ENCODE measurements at places on chromosomes 6 and 20.

GRCh38 chr20:34415079-34415478, 52.0 kb downstream of the ITCH start:
- no peak for ATAC-seq

DNA sequence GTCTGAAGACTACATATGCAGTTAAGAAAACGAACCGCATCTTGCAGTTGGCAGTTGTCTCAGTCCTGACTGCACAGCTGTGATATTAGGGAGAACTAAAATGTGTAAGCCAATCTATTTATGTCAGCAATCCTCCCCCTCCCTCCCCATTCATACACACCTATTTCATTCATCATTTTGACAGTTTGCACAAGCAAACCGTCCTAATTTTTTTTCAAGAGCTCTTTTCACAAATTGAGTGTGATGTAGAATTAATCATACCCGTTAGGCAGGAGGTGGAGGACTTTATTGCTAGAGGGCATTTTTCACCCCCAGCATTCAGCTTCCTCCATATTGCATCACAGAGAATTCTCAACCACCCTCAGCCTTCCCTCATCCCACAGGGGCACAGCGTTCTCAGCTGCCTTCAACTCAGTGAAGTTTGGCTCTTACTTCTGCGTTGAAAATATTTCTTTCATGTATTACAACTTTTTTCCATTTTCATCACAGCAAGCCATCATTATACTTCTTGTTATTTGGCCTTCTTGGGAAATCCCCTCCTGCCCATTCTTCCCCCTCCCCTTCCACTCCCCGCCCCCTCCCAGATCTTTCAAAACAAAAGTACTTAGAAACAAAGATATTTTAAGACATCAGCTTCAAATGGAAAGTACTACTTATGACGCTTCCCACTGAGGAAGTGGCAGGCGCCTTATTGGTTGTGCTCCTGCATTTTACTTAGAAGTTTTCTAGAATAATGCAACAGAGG, 37.5 kb downstream of the NOX3 start:
- ATAC-seq = peak; percentile 67

- peak; percentile 36 for ATAC-seq
These were observed 9.6 kb upstream of the IL17A start for GRCh38 chr6:52176550-52176949.

GRCh38 chr20:48586730-48587129, 241.1 kb downstream of the PREX1 start:
- ATAC-seq = no peak

DNA sequence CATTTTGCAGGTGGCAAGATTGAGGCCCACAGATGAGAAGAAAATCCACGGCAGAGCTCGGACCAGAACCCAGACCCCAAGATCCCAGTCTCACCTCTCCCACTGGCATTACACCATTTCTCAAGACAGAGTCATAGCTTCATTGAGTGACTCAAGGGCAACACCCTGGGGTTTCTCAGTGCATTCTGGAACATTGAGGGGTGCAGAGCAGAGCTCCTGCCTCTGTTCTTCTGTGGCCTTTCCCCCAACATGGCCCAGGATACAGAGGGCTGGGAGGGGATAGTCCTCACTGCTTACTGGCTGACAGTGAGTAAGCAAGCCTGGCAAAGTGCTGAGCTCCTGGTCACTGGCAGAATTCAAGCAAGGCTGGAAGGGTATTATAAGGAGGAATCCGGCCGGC, 74.0 kb downstream of the MDGA1 start:
- no peak for ATAC-seq

DNA sequence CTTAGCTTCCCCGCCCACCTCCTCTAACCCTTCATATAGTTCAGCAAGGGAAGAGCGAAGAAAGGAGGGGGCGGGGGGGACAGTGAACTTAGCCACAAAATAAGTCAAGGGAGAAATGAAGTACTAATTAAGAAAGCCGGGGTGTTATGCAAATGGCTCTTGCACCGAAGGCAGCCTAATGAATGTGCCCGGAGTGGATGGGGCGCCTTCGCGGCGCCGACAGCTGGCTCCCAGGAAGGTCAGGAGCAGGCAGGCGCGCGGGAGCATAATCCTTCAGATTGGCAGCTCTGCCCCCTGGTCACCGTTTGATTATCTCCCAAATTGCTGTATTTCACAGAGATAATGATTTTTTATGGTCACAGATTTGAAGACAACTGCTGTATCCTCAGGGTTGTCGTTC, 395.1 kb downstream of the TFAP2B start:
- ATAC-seq = no peak

- ATAC-seq = no peak
These were observed 4.6 kb downstream of the PLTP start for GRCh38 chr20:45907219-45907948.

- no peak for ATAC-seq
These were observed 111.6 kb downstream of the TBC1D32 start for GRCh38 chr6:121222656-121223055.

DNA sequence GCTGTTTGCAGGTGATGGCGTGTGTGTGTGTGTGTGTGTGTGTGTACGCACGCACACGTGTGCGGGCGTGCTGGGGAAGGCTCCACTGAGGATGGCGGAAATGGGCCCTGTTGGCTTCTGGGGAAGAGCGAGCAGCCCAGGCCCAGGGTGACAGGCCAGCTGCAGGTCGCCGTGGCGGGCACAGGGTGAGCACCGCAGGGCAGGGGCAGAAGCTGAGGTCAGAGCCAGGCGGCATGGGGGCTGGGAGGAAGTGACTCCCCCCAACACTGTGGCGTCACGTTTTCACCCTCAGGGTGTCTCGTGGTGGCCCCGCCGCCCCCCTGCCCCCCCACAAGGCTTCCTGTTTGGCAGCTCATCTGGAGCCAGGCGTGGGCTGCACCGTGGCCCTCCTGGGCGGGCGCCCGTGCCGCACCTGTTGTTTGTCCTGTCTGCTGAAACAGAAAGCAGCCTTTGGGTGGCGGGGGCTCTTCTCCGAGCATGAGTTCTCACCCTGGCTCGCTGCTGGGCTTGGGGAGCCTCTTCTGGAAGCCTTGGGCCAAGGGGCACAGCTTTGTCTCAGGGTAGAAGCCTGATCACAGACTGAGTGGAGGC, 7.1 kb downstream of the RBM38 start:
- ATAC-seq = peak; percentile 71

GRCh38 chr20:51480507-51481270, 61.8 kb downstream of the NFATC2 start:
- peak; percentile 92 for ATAC-seq

DNA sequence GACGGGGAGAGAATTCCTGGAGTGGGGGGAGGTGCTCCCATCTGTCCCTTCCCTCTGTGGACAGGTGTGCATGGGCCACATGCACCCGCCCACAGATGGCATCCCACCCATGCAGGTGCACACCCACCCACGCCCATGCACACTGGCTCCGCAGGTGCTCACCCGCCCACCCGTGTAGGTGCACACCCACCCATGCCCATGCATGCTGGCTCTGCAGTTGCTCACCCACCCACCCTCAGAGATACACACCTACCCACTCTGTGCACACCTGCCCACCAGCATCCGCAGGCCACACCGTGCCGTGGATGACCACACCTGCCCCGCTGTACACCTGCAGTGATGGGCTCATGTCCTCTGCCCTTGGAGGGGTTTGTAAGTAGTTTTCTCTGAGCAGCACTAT, 132.0 kb downstream of the PHACTR3 start:
- no peak for ATAC-seq

DNA sequence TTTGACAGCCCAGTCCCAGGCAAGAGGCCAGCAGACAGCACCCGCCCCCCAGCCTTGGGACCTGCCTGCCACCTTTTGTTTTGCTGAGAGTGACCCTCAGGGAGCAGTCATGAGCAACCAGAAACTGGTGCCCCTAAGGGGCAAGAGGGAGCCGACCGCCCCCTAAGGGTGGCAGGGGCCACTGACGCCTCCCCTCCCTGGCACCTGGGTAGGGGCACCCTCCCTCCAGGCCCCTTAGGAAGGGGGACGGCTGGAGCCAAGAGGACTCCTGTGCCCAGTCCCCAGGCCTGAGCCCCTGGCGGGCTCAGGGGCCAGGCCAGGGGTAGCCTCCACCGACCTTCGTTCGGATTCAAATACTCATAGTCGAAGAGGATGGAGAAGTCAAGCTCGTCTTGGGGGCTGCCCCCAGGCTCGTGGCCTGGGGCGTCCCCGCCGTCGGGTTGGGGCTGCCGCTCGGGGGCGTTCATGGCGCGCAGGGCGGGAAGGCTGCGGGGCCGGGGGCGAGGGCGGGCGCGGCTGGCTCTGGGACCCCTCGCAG, 417 bp downstream of the NFATC2 start:
- peak; percentile 40 for ATAC-seq

DNA sequence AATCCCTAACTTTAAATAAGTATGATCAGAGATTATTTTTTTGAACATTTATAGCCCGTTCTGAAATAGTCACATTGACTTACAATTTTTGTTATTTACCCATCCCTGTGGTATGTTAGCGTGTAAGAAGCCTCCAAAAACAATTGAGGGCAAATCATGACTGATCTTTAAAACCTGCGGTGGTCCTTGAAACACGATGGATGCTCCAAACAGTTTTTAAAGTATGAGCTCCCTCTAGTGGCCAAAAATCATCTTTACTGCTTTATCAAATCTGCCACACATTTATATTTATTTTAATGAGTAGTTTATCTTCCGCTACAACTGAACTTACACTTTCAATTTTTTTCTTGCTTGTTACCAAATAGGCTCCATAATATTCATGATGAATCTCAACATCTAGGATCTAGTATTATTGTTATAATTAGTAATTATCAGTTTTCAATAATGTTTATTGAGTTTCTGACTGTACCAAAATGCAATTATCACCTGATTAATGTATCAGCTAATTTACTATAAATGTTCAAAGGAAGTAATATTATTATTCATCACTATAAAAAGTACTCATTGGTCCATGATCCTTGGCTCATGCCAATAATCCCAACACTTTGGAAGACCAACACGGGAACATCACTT, 52.2 kb downstream of the MARCKS start:
- no peak for ATAC-seq

- no peak for ATAC-seq
These were observed 25.9 kb downstream of the ADGRF4 start for GRCh38 chr6:47724300-47724699.

DNA sequence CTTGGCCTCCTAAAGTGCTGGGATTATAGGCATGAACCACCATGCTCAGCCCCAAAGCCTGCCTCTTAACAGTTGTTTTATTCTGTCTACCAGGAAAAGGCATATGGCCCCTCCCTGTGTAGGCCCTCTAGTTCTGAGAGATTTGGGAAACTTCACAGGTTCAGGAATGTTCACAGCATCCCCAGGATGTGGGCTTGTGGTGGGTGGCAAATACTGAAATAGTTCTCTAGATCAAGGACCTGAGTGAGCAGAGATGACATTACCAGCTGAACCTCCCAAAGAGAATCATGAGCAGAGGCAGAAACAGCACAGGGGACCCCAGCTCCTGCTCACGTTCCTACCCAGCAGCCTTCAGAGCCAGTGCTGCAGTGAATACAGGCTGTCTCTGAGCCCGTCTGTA, 99.6 kb downstream of the SSR1 start:
- no peak for ATAC-seq

DNA sequence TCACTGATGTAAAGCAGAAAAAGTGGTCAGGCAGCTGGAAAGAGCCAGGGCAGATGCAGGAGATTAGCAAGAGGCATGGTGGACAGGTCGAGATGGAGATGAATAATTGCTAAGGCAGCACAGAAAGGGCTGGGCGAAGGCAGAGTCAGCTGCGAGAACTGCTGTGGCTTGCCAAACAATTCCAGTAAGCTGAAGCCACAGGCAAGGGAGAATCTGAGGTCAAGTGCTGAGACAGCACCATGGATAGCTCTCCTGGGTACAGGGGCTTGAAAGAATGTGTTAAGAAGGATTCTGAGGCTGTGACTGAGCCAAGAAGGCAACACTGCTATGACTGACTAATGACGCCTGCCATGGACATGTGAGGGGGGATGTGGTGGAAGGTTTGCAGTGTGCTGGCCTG, 220.8 kb upstream of the FOXA2 start:
- ATAC-seq = no peak

GRCh38 chr6:54574671-54575070, 266.4 kb downstream of the TINAG start:
- ATAC-seq = no peak

DNA sequence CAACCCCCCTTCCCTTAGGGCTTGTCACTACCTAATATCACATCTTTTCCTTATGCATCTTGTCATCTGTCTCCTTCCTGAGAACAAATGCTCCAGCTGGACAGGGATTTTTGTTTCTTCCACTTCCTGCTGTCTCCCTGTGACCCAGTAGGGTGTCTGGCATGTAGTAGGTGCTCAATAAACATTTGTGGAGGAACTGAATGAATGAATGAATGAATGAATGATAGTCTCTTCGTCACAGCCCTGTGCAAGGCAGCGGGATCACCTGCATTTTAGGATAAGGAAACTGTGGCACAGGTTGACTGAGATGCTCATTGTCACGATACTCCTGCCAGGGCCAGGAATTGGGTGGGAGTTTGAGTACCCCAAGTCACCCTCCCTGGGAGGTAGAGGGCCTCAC, 14.2 kb downstream of the LEMD2 start:
- ATAC-seq = no peak

DNA sequence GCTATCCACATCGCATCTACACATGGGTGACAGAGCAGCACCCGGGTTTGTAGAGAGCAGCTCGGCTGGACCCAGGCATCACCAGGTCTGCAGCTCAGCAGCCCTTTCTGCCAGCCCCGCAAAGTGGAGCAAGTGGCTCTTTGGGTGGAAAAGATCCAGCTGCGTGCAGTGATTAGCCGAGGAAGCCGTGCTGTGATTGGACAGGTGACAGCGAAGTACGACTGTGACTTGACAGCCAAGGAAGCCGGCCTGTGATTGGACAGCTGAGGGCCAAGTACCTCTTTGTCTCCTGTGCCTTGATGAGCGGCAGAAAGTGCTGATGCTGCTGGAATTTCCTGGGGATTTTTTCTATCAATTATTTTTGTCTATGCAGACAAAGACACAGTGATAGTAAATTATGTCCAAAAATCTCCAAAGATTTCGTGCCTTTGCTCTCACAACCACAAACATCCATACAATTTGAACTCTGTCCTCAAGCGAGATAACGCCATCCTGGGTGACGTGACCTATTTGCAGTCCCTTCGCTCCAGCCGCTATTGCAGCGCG, 62.3 kb upstream of the GPR31 start:
- ATAC-seq = no peak

GRCh38 chr20:31883829-31884228, 13.4 kb downstream of the TTLL9 start:
- no peak for ATAC-seq

DNA sequence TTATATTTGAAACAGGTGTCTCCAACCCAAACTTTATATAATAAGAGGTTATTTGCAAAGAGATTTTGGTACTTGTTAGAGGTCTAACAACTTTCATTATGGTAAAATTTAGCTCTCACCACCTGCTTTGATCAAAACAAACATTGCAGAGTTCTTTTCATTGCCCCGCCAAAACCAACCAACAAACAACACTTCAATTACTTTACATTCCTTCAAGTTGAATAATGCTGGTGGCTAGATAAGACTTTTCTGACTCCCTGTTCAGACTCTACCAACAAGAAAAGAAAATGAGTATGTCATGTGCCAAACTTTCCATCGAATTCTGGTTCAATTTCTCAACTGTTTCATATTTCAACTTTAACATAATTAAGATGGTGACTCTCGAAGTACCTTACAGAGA, 311.1 kb downstream of the ADGRG6 start:
- ATAC-seq = no peak

GRCh38 chr20:11080781-11081377, 407.1 kb upstream of the JAG1 start:
- ATAC-seq = no peak
